Suprapubic skin (tissue), 4 donors: ENCODE measurements at places on chromosomes 16 and 17.
A peak's percentile ranks its signal among the peaks of the same experiment; 100 is the strongest.

DNA sequence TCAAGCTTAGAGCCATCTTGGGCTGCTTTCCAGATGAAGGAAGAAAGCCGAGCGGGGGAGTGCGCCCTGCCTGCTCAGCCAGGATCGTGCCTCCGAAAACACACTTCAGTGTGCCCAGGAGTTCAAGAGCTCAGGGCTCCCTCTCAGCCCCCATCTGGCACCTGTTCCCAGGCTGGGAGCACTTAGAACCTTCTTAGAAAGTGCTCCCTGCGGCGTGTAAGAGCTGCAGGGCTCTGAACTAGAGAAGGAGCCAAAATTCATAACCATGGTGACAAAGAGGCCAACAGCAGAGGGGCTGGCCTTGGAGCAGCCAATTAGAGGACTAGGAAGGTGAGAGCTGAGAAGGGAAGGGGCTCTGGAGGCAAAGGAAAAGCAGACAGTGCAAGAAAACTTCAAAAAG lies 59.0 kb upstream of the TNRC6C start:
- no peak for DNase-seq

- DNase-seq = no peak
Measured at GRCh38 chr16:30041841-30042240, 10.8 kb upstream of the TLCD3B start.

GRCh38 chr16:87447323-87447722 lies 45.5 kb downstream of the ZCCHC14 start:
- no peak for DNase-seq

- no peak for DNase-seq
Measured at GRCh38 chr16:30644334-30644830, 6.4 kb upstream of the PRR14 start.

- peak; percentile 51 for DNase-seq
Measured at GRCh38 chr17:81884968-81885367, 6.4 kb downstream of the ALYREF start.

DNA sequence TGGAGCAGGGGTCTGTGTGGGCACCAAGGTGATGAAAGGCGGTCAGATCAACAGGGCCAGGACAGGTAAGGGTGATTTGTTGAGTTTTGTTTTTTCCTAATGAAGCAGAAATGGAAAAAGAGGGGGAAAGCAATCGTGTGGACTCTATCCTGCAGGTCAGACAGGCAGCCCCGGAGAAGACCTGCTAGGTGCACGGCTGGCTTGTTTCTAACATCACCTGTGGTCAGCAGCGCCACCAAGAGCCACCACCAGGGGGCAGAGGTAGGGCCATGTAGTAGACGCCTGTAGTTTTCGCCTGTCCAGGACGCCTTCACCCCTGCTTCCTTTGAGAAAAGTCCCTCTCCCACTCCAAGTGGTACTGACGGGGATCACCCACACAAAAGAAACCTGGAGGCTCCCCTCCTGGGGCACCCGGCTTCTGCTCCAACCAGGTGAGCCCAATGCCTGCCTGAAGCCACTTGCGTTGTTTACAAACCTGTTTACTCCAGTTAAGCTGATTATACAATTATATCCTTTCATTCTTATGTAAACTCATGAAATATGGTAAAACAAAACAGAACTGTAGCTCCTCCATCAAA lies 54.2 kb upstream of the SEC14L1 start:
- DNase-seq = peak; percentile 92

GRCh38 chr16:86080131-86080875 lies 181.3 kb downstream of the IRF8 start:
- DNase-seq = peak; percentile 44

GRCh38 chr17:42436391-42436790 lies 13.3 kb upstream of the CAVIN1 start:
- DNase-seq = peak; percentile 76

DNA sequence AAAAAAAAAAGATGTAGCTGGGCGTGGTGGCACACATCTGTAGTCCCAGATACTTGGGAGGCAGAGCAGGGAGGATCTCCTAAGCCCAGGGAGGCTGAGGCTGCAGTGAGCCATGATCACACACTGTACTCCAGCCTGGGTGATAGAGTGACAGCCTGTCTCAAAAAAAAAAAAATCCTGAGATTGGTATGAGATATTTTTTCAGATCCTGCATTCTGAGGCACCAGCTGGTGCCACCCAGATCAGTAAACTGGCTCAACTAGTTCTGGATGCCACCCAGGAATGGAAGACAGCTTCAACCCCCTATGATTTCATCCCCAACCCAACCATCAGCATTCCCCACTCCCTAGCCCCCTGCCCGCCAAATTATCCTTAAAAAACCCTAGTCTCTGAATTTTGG lies 7.1 kb upstream of the GJC1 start:
- DNase-seq = no peak

DNA sequence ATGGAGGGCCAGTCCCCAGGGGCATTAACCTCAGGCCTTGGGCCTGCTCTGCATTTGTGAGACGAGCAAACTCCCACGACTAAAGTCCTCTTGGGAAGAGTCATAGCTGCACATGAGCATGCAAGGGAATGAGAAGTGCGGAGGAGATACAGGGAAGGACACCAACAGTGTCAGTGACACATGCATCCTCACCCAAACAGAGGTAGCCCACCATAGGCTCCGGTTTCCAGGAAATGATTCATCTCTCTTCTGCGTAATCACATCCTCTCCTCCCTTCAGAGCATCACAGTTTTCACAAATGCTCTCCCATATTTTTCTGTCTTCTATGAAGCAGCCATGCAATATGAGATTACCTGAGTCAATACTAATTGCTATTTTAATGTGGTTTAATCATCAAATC lies 725.7 kb upstream of the GOT2 start:
- no peak for DNase-seq

- no peak for DNase-seq
Measured at GRCh38 chr16:70736465-70737376, 50.9 kb upstream of the MTSS2 start.

- no peak for DNase-seq
Measured at GRCh38 chr17:69949973-69950695, 124.9 kb upstream of the KCNJ16 start.

- DNase-seq = no peak
Measured at GRCh38 chr17:72378414-72379390, 257.9 kb downstream of the SOX9 start.

DNA sequence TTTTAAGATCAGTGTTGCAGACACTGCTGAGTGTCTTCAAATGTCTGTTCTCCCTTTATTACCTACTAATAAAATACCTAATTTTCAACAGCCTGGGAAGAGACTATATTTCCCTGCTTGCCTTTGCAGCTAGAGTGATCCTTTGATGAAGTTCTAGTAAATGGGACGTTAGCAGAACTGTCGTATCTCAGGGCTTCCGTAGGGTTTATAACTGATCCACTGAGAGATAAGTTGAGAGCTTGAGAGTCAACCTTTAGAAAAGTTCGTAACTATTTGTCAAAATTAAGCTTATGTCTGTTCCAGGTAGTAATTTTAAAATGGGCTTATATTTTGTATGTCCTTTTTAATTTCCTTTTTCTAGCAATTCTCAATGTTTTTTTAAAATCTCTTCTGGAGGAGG lies 527.0 kb downstream of the MAF start:
- DNase-seq = no peak

DNA sequence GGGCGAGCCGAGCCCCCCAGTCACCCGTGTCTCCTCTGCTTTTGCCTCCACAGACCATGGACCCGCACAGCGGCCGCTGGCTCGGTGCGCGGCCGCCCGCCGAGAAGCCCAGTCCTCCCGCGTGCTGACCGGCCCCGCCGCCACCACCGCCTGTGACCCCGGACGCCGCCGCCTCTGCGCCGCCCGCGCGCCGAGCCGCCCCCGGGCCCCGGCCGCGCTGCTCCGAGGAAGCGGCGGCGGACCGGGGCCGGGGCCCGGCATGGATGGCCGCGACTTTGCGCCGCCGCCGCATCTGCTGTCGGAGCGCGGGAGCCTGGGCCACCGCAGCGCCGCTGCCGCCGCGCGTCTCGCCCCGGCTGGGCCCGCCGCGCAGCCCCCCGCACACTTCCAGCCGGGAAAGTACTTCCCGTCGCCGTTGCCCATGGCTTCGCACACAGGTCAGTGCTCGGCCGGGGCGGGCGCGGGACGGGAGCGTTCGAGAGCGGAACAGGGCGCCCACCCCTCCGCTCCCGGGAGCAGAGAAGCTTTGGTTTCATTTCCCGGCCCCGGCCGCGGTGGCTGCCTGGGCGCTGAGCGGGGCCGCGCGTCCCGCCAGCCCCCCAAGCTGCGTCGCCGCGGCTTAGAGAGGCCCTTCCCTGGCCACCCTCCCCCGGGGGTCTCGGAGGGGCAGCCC lies 4.4 kb downstream of the BAHCC1 start:
- no peak for DNase-seq

DNA sequence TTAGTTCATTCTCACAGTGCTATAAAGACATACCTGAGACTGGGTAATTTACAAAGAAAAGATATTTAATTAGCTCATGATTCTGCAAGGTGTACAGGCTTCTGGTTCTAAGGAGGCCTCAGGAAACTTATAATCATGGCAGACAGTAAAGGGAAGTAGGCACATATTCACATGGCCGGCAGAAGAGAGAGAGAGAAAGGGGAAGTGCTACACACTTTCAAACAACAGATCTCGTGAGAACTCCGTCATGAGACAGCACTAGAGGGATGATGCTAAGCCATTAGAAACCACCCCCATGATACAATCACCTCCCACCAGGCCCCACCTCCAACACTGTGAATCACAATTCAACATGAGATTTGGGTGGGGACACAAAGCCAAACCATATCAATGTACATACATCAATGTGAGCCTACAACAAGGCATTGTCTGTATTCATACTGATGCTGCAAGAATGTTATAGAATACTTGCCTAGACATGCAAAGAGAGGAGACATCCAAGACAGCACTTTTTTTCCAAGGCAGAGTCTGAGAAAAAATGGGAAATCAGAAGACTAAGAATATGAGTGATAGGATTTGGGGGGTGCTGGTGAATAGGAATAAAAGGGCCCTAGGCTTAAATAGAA lies 114.8 kb upstream of the XYLT1 start:
- no peak for DNase-seq

- DNase-seq = no peak
Measured at GRCh38 chr17:58283674-58284612, 3.2 kb upstream of the MPO start.

GRCh38 chr16:88170528-88170991 lies 212.2 kb upstream of the ZNF469 start:
- DNase-seq = peak; percentile 45

- DNase-seq = no peak
Measured at GRCh38 chr17:71936977-71937376, 183.8 kb upstream of the SOX9 start.

DNA sequence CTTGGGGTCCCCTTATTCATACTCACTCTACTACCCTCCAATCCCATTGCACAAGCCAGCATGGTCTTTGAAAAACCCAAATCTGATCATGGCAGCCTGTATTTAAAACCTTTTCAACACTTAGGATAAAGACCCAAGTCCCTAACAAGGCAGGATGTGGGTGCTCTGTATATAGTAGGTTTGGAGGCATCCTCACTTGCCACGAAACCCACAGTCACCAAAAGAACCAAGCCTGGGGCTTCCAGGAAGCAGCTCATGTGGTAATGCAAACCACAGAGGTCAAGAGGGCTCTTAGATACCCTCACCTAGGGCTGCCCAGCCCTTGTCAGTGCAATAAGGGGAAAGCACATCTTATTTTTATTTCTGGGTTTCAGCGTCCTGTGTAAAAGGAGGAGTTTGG lies 218.6 kb upstream of the ASIC2 start:
- no peak for DNase-seq

GRCh38 chr16:4510747-4511426 lies 27.7 kb downstream of the CDIP1 start:
- DNase-seq = no peak

- DNase-seq = no peak
Measured at GRCh38 chr17:17508646-17509591, 12.7 kb upstream of the RASD1 start.

- peak; percentile 32 for DNase-seq
Measured at GRCh38 chr16:66442502-66443268, 15.6 kb downstream of the BEAN1 start.

GRCh38 chr16:83814659-83814985 lies 6.8 kb downstream of the HSBP1 start:
- DNase-seq = no peak

DNA sequence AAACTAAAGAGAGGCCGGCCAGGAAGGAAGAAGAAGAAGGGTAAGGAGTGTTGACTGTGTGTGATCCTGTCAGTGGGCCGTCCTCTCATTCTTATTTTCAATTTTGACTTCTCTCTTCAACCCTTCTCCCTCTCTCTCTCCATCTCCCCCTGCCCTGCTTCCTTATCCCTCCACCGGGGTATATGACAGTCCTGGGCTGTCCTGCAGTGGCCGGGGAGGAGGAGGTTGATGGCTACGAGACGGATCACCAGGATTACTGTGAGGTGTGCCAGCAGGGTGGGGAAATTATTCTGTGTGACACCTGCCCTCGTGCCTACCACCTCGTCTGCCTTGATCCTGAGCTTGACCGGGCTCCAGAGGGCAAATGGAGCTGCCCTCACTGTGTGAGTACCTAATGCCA lies 5.6 kb downstream of the CHD3 start:
- DNase-seq = no peak

- DNase-seq = no peak
Measured at GRCh38 chr16:55091213-55091870, 160.7 kb downstream of the IRX5 start.

DNA sequence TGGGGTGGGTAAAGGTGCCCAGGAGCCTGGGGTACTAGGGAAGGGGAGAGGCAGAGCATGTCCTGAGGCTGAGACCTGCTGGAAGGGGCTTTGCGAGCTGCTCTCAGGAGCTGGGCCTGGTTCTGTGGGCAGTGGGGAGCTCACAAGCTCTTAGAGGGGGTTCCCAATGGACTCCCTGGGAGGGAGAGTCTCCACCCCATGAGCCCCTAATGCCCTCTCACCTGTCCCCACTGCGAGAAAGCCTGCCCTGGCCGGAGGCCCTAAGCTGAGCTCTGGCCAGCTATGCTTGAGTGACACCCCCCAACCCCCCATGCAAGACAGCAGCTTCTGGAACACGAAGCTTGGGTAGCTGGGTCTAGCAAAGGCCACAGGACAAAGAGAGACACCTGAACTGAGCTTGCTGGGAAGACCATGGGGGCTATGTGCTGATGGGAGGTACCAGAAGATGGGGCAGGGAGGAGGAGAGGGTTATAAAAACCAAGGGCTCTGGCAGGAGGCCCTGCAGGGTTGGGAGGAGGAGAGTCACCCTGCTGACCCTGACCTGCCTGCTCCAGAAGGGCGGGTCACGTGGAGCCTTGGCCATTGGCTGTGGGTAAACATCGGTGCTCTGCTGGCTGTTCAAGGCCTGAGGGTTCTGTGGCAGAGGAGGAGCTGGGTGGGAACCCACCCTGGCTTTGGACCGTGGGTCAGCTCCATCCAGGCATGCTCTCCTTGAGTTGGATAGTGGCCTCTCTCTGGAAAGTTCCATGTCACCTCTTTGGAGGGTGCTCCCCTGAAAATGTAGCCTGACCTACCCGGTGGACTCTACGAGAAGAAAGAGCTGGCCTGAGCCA lies 106.7 kb downstream of the RAB11FIP4 start:
- no peak for DNase-seq
